Occipital lobe (tissue), 3 donors: ENCODE measurements at places on chromosomes 13 and 19.

DNA sequence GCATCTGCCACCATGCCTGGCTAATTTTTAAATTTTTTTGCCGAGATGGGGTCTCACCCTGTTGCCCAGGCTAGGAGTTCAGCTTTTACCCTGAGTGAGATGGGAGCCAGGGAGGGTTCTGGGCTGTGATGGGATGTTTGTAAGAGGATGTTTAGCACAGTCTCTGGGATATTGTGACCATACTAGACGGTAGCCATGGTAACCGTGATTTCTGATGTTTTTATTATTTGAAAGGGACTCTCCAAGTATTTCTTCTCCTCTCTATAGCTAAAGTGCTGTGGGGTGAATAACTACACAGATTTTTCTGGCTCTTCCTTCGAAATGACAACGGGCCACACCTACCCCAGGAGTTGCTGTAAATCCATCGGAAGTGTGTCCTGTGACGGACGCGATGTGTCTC is 10.4 kb downstream of the TSPAN16 start:
- DNase-seq: no peak

DNA sequence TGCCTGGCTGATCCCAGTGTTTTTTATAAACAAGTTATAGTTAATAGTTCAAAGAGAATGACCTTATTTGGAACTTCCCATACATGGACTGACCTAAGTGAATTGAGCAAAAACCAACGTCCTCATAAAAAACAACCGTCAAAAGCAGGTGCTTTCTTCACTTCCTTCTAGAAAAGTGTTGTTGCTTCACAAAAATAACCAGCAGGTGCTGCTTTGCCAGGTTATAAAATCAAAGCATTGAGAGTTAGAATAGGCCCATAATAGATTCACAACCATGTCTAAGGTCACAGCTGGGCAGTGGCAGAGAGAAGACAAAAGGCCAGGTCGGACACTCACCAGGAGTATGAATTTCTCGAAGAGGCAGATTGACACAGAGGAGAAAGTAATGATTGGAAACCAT is 9.5 kb downstream of the RUBCNL start:
- DNase-seq: no peak

- no peak for DNase-seq
Measured at GRCh38 chr13:74920920-74921319, 561.0 kb downstream of the TBC1D4 start.

GRCh38 chr13:84332346-84332745 is 450.1 kb upstream of the SLITRK1 start:
- peak; percentile 2 for DNase-seq

DNA sequence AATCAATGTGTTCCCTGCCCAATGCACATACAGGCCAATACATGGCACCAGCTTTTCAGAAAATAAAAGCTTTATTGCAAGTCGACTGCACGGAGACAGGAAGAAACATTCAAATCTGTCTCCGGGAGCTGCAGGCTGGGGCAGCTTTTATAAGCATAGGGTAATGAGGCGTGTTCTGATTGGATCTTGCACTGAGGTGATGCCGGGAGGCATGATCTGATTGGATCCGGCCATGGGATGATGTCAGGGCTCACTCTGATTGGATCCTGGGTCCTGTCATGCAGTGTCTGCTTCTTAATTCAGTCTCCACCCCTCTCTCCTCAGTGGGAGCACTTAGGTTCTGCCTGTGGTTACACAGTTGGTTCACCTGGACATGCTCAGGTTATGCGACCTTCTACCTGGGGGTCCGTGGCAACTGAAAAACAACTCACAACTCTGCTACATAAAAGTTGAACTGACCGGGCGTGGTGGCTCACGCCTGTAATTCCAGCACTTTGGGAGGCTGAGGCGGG is 11.8 kb upstream of the FBN3 start:
- DNase-seq: no peak

- no peak for DNase-seq
Measured at GRCh38 chr19:1130771-1131717, 27.2 kb downstream of the GPX4 start.

GRCh38 chr19:35436477-35437405 is 11.3 kb upstream of the FFAR2 start:
- DNase-seq: no peak

DNA sequence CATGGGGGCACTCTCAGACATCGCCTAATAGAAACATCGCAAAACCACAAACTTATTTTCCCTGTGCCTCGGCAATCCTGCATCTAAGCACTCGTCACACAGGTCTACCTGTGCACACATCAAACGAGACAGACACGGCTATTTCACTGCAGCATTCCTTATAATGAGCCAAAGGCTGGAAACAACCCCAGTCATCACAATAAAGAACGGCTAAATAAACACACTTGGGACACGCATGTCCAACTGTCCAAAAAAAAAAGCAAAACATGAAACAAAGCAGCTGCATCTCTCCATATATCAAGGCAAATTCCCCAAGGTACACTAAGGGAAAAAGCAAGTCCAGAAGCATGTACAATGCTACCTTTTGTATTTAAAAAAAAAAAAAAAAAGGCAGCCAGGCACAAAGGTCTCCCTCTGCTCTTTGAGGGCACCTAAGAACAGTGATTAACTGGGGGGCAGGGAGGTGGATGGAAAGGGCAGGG is 27.2 kb upstream of the CCNP start:
- no peak for DNase-seq

DNA sequence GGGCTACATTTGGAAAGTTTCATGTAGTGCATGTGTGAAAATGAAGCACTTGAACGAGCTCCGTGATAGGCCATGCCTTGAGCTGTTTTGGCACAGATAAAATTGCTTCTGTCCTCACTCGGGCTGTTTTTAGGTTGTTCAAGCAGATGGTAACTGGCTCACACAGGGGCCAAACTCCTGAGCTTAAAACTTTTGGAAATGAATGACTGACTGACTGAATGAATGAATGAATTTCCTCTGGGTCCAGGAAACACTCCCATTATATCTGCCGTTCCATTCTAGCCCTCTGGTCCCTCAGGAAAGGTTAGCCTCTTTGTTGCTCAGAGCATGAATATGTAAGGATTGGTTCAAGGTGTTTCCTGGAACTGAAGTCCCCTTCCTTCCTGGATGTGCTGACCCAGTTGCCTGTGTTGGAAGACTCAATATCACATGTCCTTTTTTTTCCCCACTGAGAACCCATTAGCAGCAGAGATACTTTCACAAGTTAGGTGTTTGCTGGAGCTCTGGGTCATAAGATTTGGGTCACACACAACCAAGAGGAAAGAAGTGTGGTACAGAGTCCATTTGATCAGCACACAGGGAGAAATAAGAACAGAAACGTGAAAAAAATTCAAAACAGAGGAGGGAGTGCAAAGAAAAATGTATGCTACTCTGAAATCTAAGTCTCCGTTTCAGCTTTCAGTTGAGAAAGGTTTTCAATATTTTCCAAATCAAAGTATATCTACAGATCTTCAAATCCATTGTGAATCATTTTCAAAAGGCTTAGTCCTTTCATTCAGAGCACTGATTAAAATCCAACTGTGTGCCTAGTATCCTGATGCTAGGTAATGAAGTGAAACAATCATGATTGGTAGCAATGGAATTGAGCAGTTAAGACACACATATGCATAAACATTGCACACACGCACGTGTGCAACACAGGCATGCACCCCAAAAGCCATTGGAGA is 18.9 kb downstream of the MBNL2 start:
- DNase-seq: no peak

- DNase-seq: no peak
Measured at GRCh38 chr13:114157869-114158495, 21.1 kb upstream of the CFAP97D2 start.

GRCh38 chr19:50384685-50385535 is 763 bp downstream of the POLD1 start:
- no peak for DNase-seq

- DNase-seq: no peak
Measured at GRCh38 chr19:45245334-45245787, at the start of gene EXOC3L2. Gene EXOC3L2 (minus strand): TSS chr19:45245407. CDS start chr19:45239045, 6,362 bp downstream.

DNA sequence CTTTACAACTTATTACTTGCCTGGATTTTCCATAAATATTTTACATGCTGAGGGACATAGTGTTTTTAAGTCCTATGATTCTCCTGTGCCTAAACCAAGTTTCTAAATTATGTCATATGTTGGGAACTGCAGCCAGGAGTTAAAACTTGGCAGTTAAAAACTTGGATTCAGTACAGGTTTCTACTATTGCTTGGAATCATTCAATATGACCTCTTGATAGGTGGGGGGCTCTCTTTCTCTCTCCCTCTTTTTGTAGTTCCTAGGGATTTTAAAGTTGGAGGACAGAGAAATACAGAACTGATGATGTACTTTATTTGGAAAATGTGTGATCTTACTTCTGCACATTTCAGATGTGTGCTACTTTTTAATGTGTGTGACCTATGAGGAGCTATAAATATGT is 4.7 kb downstream of the CSNK1A1L start:
- no peak for DNase-seq

DNA sequence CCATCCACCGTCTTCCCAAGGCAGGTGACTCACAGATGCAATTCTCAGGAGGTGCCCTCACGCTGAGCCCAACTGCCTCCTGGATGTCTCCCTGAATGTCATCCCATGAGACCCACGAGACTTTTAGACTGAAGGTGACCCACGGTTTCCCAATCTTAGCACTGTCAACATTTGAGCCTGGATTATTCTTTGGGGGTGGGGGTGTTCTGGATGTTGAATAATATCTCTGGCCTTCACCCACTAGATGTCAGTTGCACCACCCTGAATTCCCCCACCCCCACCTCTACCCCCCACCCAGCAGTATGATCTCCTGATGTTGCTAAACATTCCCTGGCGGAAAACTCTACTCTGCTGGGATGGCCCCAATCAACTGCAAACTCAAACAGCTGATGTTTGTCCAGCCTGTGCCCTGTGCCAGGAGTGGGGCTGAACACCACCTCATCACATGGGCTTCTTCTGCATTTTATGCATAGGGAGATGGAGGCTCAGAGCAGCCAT is 2.2 kb upstream of the CYP4F22 start:
- DNase-seq: no peak

GRCh38 chr13:46160471-46161066 is 21.4 kb downstream of the LCP1 start:
- no peak for DNase-seq

DNA sequence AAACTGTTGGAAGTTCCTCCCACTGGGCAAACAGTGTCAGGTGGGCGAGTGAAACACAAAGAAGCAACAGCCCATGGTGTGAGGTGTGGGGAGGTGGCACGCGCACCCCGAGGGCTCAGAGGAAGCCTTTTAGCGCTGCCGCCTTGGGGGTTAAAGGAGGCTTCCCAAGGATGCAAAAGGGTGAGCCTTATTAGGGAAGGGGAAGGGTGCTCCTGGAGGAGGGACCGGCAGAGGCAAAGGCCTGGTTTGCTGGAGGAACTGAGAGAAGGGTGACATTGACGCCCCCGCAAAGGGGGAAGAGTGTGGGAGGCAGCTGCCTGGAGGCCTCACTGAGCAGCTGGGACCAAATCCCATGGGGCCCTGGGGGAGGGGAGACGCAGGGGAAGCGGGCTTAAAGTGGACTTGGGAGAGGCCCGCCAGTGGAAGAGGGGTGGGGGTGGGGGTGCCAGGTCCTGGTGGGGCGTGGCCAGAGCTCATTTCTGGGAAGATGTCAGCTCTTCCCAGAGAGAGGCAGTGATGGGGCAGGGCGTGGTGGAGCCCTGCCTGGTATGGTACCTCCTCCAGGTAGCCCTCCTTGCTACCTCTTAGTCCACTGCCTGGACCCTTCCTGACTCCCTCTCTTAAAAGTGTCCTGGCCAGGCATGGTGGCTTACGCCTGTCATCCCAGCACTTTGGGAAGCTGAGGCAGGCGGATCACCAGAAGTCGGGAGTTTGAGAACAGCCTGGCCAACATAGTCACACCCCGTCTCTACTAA is 12.0 kb upstream of the FCHO1 start:
- no peak for DNase-seq

- DNase-seq: peak; percentile 5
Measured at GRCh38 chr19:16115301-16116039, 3.8 kb downstream of the RAB8A start.

- no peak for DNase-seq
Measured at GRCh38 chr13:59423708-59424340, 739.9 kb downstream of the DIAPH3 start.

GRCh38 chr19:35993923-35994598 is 927 bp upstream of the SDHAF1 start:
- DNase-seq: no peak

DNA sequence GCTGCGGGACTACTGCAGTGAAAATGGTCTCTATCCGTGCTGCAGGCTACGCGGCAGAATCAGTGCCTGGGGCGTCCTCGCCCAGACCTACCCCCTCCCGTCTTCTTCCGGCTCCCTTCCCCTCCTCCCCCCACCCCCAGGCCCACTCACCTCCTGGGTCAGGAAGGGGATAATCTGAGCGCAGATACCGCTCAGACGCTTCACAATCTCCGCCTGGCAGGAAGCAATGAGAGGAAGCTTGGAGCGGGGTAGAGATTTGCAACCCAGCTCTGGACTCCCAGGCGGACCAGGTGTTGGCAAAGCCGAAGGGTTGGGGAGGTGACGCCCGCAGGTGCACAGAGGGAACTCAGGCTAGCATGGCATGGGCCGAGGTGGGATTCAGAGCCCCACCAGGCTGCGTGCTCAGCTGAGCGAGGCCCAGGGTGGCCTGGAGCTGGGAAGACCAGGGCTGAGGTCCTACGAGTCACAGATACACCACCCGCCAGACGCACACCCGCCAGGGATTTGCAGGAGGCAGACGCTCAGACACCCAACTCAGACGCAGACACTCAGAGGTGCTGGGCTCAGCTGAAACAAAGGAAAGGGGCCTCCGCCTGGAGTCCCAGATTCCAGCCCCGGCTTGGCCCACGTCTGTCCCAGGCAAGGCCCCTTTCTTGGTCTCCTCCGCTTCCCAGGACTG is 4.1 kb downstream of the TLE2 start:
- no peak for DNase-seq

DNA sequence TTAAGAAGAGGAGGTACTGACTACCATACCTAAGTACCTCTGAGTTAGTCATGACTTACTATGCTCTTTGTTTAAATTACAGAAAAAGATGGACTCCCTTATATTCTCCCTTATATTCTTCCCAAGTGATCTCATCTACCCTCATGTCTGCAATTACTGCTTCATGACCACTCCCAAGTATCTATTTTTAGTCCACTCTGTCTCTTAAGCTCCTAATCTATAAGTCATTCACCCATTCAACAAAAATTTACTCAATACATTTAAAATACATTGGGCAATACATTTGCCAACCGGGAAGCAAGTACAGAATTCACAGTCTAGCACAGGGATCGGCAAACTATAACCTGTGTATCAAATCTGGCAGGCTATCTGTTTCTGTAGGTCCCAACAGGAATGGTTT is 42.6 kb downstream of the KPNA3 start:
- DNase-seq: no peak

DNA sequence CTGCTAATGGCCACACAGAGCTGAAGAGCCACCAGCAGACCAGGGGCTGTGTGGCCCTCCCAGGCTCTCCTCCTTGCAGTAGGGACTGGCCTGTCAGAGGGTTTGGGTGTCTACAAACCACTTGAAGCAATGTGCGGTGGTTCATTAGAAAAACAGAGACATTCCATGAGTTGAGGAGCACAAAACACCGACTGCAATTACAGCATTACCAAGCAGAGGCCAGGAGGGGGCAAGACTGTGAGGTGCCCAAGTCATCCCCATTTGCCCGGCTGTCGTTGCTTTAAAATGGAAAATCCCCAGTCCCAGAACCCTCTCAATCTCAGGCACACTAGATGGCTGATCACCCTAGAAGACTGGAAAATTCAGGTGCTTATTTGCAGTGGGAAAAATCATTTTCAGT is 15.0 kb downstream of the TMTC4 start:
- no peak for DNase-seq
